ENCODE measurements at places on chromosomes 2 and 18. TPM values are rescaled to one million over a fixed set of nuclear protein-coding genes. Genes with fewer than 3 reads are reported as not detected.

GRCh38 chr2:3299130-3299529 lies 78.5 kb downstream of the EIPR1 start:
- H3K36me3 ChIP-seq = no peaks in the 10 kb centered on the region
- no peak for DNase-seq
- H3K4me1 ChIP-seq = peaks cover 3% of the 10 kb centered on the region

DNA sequence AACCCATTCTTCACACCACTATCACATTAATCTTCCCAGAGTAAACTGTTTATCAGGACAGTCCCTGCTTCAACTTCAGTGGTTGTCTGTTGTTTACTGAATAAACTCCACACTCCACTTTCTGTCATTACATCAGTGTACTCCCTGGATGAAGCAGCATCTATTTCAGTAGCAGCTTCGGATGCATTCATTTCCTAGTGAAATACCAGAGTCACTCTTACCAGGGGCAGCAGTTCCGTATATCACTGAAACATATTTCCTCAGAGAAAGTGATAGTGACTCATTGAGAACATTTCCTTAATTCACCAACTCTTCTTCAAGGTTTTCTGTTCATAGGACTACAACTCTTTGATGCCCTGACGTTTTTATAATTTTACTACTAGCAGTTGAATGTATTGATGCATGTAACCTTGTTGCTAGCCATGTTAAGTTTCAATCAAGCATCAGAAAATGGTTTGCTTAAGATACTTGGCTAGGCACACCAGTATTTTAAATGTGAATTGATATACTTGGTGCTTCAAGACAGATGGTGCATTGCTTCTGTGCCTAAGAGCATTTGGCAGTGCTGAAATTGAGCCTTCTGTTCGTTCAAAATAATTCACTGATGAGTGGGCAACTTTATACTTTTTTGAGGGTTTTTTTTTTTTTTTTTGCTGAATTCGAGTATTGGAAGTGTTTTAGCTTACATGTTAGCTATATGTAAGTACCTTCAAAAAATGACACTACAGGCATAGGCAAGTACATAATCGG lies 92.3 kb downstream of the UBE2E3 start:
- DNase-seq = no peak
- no peaks in the 10 kb centered on the region for H3K27me3 ChIP-seq
- no peak overlapping the region for H3K4me3 ChIP-seq
- H3K27ac ChIP-seq = no peak overlapping the region
- no peaks in the 10 kb centered on the region for H3K4me1 ChIP-seq
- H3K36me3 ChIP-seq = no peaks in the 10 kb centered on the region

DNA sequence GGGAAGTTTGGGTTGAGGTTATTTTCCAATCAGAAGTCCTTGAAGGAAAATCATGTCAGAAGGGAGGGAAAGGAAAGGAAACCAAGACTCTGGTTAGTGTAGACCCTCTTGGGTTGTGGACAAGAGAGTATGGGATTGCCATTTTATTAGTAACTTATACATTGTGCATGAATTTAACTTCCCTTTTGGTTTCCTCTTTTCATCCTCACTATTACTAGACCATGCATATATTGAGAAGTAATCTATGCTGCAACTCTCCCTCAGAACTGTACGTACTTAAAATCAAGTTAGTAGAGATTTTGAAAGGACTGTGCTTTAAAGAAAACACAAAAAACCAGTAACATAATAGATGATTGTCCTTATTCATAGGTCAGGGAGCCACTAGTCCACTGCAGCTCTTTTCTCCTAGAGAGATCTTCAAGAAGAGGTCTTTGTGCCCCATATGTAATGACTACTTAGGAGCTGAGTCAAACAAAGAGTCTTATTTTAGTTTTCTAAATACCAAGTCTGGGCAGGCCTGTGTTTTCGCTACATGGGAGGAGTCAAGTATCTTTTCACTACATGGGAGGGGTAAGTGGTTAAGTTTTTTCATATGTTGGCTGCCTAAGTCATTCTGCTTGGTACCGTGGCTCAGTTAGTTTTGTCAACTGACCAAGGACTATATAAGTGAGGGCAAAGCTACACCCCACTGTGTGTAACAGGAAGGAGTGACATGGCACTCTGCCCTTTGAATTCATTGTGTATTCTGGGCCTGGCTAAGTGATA lies 25.2 kb upstream of the FAM117B start:
- no peak for DNase-seq
- H3K27ac ChIP-seq = no peak overlapping the region
- H3K36me3 ChIP-seq = no peaks in the 10 kb centered on the region
- no peaks in the 10 kb centered on the region for H3K4me1 ChIP-seq

DNA sequence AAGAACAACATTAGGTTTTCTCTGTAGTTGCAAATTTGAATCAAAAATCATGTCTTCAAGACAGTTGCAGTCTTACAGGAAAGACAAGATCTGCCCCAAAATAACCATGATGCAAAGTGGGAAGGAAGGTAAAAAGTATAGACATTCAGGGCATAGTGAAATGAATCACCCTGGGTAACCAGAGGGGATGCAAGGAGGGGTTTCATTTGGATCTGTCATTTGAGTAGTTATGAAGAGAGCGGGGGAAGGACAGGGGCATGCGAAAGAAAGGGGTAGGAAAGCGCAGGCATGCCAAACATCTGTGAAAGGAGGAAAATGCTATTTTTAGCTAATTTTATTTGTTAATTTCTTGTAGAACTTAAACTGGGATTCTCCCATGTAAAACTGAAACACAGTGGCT lies 219.1 kb upstream of the BOD1L2 start:
- H3K27ac ChIP-seq = no peak overlapping the region
- no peaks in the 10 kb centered on the region for H3K36me3 ChIP-seq
- no peaks in the 10 kb centered on the region for H3K4me1 ChIP-seq
- no peak for DNase-seq
- no peak overlapping the region for H3K4me3 ChIP-seq

SLC40A1 gene
- 3.9 TPM for total RNA-seq

CYS1 gene
- total RNA-seq = not detected

Data from naive thymus-derived CD4-positive, alpha-beta T cell (primary cell).